Stimulated activated CD8-positive, alpha-beta memory T cell treated with anti-CD3 and anti-CD28 coated beads, Interleukin-7, amount 100 ng/mL, for 1 hour (primary cell): ENCODE measurements at places on chromosomes 3 and 15.

GRCh38 chr3:194584320-194584776 is 48.9 kb downstream of the TMEM44 start:
- DNase-seq: no peak

DNA sequence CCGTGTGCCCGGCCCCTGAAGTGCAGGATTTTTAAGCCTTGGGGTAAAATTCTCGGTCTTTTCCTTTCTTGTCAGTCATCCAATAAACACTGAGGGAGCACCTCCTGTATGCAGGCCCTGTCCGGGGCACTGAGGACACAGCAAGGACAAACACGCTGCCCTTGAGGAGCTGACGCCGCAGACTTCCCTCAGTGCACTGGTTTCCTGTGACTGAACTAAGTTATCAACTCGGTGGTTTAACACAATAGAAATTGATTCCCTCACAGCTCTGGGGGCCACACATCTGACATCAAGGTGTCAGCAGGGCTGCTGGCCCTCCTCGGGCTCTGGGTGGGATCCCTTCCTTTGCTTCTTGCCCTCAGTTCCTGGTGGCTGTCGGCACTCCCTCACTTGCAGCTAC is 65.1 kb downstream of the ZNF445 start:
- no peak for DNase-seq

DNA sequence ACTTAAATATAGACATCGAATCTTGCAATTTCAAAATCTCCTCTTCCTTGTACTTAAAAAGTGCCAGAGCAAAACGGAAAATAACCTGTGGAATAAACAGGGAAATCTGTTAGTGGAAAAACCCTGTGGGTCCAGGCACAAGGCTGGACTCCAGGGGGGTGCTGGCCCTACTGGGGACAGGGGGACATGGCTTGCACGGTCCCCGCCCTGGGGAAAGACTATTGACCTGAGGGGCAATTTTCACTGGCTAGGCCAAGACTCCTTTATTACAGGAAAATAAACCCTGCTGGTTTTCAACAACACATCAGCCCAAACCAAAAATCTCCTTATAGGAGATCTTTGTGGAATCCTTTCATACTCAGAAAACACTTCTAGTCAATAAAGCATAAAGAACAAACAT is 75.9 kb downstream of the TBC1D2B start:
- DNase-seq: no peak

- no peak for DNase-seq
Observed at GRCh38 chr3:185939721-185940120, 1.9 kb upstream of the TRA2B start.

DNA sequence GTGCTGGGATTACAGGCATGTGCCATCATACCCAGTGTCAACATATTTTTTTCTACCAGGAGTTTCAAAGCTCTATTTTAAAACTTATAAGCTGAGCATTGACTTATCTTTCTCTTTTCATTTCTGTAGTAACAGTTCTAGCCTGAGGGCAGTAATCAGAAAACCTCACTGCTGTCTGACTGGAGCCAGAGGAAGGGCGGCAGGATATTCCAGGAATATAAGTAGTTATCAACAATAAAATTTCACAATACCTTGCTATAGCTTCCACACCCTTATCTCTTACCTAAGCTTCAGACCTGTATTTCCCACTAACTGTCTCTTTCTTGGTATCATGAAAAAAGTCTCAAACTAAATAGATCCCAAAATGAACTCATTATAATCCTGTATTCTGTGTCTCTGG is 5.1 kb upstream of the NEDD4 start:
- DNase-seq: no peak

DNA sequence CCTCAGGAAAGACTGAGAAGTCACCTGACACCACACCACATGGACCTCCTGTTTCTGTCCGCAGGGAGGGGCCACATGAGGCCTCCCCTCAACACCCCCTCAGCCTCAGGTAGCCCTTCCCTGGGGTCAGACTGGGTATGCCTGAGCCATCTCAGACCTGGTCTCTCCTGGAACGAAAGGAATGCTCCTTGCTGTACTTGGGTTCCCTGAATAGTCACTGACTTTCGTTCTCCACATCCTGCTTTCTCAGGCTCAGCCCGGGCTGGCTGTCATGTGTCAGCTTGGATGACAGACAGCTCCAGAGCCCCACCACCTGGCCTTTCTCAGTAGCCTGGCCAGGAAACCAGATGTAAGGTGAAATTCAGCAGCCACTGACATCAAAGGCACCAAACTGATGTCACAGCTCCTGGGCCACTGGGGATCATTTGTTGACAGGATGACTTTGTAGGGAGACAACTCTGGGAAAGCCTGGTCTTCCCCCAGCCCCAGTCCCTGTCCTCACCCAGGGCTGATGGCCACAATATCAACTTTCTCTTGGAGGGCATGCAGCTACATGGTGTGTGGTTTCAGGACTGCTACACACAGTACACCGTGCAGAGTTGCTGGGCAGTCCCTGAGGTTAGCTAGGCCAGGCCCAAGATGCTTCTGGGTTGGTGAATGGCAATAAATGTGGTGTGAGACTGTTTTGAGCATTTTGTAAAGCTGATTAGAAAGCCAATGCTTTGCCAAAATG is 141.4 kb upstream of the MRPS22 start:
- DNase-seq: no peak

DNA sequence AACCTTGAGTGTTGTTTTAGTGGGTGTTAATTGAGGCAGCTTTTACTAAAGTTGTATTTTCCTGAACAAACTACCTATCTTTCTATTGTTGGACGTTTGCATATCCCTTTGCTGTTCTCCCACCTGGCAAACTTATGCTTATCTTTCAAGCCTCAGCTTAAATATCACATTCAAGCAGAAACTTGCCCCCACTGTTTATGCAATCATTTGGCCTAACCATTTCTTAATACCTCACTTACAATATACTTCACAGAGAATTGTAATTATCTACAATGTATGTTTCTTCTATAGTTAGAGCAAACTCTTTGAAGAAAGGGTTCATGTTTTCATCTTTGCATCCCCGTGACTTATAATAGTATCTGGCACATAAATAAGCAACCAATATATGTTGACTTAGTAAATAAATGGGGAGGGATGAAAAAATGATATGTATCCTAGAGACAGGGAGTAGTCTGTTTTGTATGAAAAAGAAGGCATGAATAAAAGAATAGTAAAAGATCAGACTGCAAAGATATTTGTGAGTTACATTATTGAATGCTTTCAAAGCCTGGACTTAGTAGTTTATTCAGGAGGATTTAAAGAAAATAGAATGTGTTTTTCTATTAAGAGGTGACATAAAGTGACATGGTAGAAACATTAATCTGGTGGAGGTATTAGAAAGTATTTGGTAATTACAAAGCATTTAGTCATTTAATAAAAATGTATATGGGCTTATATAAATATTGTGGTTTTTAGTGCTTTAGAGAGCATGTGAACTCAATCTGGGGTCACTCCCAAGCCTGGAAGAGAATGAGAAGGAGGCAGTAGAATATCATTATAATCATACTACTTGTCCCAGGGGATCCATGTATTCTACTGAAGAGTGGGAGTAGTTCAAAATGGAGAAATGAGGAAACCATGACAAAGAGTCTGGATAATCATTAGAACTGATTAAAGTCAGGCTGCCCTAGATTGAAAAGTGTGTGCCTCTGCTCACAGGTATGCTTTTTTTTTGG is 60.0 kb upstream of the DCBLD2 start:
- DNase-seq: no peak

DNA sequence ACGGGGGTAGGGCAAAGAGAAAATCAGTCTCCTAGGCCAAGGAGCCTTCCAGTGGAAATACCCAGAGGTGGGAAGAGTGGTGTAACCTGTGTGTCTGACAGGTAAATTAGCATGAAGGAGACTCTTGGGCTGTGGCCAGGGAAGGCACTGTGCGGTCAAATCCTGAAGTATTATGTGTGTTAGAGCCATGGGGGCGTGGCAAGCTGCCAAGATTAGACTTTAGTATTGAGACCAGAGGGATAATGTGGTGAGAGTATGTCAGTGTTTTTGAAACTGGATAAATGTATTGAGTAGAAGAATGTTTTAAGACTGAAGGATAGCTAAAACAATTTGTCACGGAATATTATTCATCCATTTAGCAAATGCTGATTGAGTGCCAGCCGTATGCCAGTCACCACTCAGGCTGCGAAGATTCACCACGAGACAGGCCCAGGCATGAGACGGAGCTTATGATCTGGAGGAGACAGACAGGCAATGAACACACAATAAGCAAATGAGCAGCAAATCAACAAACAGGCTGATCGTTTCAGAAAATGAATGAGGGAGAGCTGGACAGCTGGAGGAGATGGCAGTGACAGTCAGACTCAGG is 445.9 kb downstream of the MCTP2 start:
- no peak for DNase-seq

DNA sequence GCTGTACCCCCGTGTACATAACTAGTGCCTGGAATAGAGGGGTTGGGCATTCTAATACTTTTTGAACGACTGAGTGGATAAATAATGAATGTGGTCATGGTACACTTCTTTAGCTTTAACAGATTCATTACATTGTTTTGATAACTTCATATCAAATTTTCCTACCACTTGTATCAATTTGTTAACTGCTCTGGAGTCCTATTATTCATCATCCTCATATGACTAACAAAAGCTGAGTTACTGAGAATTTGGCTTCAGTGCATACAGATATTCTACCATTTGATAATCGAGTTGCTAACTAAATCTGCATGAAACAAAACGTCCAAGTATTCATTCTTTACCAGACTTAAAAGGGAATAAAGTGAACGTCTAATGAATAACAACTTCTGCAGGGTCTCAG is 31.7 kb downstream of the FRMD5 start:
- DNase-seq: no peak

GRCh38 chr3:118204052-118204656 is 830.5 kb downstream of the IGSF11 start:
- DNase-seq: no peak

DNA sequence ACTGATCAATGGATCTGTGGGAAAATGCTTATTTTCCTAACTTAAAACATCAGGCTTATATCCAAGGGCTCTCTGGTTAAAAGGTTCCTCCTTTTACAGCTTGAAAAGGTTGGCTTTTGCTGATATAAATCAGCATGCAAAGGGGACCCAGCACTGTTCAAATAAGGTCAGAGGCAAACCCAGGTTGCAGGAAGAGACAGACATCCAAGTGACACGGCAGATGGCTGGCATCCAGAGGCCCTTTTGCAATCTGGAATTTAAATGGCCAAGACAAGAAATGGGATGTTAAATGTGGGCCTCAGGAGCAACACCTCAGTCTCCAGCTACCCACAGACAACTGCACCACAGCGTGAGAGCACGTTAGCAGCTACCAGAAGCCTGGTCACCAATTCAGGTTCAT is 6.3 kb downstream of the SH3BP5 start:
- no peak for DNase-seq

GRCh38 chr3:94171954-94172353 is 109.1 kb downstream of the NSUN3 start:
- DNase-seq: no peak

GRCh38 chr3:129596194-129597086 is 10.0 kb downstream of the PLXND1 start:
- no peak for DNase-seq

DNA sequence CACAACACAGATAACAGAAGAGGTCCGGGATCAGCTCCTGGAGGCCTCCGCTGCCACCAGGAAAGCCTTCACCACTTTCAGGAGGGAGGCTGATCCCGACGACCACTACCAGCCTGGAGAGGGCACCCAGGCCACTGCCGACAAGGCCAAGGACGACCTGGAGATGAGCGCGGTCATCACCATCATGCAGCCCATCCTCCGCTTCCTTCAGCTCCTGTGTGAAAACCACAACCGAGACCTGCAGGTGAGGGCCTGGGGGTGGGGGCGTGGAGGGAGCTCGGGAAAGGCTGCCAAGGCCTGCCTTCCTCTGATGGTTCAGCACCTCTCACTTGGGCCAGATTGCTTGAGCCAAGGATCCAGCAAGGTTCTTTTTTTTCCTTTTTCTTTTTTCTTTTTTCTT is 210.7 kb upstream of the BHLHE40 start:
- no peak for DNase-seq

DNA sequence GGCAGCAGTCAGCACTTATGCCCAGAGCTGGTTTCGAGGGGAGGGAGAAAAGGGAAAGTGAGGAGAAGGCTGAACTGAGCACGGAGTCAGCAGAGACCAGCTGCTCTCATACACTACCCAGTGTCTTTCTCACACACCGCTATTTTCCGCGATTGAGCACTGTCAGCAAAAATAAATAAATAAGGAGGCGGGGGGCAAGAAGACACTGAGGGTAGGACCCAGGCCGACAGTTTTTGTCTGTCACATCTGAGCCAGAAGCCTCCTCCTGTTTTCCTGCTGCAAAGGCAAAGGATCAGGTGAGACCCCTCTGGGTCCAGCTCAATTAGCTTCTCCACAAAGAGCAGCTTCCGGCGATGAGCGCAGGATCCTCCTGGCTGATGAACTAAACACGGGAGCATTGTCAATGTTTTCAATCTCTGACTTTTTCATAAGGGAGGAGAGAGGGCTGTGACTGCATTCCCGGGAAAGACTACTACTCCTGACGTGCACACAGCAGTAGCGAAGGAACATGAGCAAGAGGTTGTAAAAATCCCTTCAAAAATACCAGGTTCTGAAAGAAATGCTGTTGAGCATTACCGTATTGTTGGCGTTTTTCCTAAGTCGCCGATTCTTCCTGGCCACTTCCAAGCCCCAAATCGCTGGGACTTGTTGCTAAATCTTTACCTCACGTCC is 1.3 kb downstream of the FRMD5 start:
- DNase-seq: no peak

- DNase-seq: no peak
Observed at GRCh38 chr3:123831420-123831819, 52.7 kb downstream of the MYLK start.

DNA sequence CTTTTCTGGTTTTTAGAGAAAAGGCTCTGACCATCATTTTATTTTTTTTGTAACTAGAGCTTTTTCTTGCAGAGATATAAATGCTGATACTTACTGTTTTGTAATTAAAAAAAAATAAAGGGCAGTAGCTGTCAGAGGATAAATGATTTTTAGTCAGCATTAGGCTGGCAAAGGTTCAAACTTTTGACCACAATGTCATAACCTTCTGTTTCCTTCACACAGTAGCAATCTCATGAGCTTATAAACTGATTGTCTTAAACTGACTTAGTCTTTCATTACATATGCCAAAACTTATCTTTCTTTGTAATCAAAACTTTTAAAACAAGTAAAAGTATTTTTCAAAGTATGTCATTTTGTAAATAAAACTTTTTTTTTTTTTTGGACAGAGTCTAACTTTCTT is 841.9 kb downstream of the OTOL1 start:
- no peak for DNase-seq

- DNase-seq: no peak
Observed at GRCh38 chr15:60043744-60044435, 39.8 kb downstream of the FOXB1 start.

DNA sequence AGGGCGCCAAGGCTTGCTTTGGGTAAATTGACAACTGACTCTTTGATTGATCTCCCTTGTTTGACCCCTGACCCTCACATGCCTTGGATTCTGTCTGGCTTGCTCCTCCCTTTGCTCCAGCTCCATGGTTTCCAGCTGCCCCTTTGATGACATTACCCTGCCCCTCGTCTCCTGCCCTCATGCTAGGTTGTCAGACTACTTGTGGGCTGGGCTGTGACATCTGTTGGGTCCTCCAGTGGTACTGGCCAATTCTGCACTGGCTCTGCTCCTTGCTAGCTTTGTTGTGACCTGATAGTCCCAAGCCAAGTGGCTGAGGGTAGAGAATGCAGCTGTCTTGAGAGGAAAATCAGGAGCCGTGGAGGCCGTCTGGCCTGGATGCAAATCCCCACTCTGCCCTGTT is 6.2 kb downstream of the THSD4 start:
- no peak for DNase-seq

GRCh38 chr3:99167071-99167470 is 265.6 kb upstream of the DCBLD2 start:
- no peak for DNase-seq

GRCh38 chr3:38538773-38539353 is 42.7 kb downstream of the EXOG start:
- no peak for DNase-seq
